GM23338 (cell line): ENCODE measurements at places on chromosomes 7 and 10.
A peak's percentile ranks its signal among the peaks of the same experiment; 100 is the strongest.

GRCh38 chr10:97921581-97922021, 72.0 kb downstream of the GOLGA7B start:
- no peak for DNase-seq

DNA sequence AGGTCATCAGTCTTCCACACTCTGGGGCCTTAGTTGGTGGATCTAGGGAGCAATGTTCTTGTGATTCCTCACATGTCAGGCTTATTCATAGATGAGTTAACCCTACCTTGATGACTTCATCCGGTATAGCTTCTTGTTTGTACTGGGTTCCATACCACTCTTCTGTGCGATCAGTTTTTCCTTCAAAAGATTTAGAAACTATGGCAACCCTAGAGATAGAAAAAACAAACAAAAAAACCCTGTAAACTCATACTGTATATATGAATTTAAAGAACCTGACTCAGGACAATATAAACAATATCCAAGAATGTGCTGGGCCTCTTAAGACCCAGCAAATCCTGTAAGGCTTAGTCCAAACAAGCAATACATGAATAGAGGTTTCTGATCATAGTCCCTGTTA, 83.5 kb downstream of the IDE start:
- DNase-seq = no peak

DNA sequence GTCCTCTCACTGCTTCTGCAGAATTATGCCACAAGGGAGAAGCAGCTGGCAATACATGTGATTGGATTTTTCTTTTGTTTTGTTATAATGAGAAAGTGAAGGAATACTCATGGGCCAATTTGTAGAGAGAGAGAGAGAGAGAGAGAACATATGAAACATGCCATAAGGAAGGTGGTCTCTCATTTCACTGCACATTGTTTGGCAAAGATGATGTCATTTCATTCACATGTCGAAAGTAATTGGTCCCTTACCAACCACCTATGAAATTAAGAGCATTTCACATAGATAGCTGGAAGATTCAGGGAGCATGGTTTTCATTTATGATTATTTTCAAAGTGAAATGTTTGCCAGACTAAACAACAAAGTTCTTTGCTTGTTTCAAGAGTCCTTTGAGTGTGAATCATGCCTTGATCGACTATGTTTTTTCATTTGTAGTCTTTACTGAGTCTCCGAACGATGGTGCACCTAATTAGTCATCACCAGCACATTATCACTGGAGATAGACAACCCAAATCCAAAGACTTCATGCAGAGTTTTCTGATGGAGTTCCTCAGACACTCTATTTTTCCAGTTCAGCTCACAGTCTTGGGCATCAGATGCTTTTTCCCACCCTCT, 130.1 kb upstream of the ZEB1 start:
- no peak for DNase-seq

DNA sequence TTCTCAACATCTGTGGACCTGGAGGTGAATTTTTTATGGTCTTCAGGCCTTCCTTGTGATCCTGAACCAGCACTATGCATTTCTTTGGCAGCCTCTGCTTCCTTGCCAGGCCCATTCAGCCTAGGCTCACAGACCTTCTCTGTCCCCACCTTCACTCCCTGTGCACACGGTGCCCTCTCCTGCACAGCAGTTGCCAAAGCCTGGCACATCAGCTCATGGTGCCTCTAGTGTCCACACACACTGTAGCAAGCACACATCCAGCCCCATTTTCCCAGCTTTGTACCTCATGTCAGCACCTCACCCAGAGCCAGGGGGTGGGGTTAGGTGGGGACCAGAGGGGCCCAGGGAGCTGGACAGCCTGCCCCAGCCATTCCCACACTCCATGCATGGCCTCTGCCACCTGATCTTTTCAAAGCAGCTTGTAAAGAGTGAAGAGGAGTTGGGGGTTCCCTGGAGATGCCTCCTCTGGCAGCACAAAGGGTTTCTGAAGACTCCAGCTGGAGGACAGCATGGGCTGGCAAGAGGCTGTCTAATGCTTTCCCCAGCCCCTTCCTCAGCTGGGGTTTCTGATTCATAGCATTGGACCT, 57.9 kb upstream of the TMEM72 start:
- no peak for DNase-seq

- no peak for DNase-seq
Measured at GRCh38 chr10:114902151-114902550, 35.8 kb upstream of the TRUB1 start.

- no peak for DNase-seq
Measured at GRCh38 chr10:12595936-12596576, 246.7 kb downstream of the CAMK1D start.

DNA sequence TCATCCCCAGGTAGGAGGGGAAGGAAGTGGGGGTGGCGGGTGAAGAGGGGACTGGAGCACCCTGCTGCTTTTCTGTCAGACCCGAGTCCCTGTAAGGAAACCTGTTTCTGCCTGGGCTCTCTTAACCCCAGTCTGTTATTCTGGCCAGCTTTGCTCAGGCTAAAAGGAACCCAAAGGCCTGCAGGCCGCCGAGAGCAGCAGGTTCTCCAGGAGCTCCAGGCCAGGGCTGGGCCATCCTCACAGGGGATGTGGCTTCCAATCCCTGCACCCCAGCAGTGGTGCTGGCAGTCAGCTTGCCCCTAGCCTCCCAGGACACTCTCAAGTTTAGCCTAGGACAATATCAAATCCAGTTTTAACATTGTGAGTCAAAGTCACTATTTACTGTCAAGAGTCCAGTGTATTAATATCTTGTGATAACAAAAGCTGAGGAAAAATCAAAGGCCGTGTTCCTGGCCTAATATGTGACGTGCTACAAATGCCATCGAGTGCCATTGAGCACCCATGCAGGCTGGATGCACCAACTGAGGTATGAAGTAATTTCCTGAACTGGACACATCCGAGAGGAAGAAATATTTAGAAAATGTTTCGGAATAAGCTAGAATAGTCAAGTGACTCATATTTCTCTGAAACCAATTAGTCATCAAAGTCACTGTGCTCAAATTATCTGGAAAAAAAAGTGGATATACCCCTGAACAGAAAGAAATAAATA, 7.0 kb downstream of the PKD1L1 start:
- DNase-seq = no peak

- no peak for DNase-seq
Measured at GRCh38 chr10:118912961-118913600, 116.4 kb upstream of the NANOS1 start.

- no peak for DNase-seq
Measured at GRCh38 chr10:99924451-99925255, 85.1 kb downstream of the DNMBP start.

DNA sequence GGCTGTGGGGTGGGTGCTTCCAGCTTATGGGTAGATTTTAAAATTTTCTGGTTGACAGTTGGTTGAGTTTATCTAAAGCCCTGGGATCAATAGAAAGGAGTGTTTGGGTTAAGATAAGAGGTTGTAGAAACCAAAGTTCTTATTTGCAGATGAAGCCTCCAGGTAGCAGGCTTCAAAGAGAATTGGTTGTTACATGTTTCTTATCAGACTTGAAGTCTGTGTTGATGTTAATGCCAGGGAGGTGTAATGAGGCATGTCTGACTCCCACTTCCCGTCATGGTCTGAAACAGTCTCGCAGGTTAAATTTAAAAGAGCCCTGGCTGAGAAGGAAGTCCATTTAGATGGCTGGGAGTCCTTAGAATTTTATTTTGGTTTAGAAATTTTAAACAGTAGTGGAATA, 165.2 kb upstream of the TMEM72 start:
- DNase-seq = no peak

DNA sequence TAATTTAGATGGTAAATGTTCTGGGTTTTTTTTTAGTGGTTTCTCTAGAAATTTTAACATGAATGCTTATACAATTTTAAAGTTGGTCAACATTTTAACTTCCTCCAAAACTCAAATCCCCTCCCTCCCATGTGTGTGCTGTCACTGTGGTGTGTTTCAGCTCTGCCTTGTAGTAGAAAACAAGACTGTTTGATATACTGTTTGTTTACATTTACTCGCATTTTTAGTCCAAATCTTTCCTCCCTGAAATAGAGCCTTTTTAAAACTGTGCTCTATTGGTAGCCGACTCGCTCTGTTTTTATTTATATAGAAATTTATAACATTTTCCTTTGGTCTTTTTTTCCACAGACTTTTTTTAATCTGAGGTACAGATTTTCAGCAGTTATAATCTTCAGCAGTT, 19.3 kb downstream of the PROSER2 start:
- no peak for DNase-seq

- DNase-seq = no peak
Measured at GRCh38 chr10:8245131-8245813, 190.8 kb downstream of the GATA3 start.

DNA sequence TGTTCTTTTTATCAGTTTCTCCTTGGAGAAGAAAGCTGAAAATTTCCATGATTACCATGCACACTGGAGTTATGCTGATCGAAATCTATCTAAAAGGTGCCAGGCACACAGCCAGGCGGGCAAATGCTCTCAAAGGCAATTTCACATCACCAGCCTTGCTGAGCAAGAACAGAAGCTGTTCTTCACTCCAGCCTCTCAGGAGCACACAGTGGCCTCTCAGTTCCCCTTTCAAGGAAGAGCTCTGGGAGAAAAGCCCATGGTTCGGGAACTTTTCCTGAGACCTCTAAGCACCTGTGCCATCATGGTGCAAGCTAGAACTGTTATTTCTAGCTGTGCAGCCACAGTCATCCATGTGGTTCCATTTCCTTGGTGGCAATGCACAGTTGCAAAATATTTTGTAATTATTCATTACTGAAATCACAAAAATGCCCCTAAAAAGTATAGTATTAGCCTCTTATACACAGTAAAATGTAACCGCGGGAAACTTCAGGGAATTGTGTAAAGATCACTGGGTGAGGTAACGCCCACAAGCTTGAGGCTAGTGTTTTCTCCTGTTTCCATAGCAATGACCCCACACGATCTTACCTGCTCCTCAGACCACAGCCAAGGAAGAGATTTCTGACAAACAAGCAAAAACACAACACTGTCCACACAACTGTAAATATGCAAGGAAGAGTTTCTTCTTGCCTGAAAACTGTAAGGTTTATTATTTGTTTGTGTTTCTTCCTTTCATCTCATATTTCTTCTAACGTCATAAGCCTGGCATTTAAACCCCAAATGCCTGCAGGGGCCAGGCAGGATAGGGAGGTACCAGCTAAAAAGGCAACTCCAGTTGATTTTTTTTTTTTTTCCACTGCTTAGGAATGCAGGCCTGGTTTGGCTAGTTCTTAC, 121.2 kb downstream of the FAM107B start:
- DNase-seq = peak; percentile 82

DNA sequence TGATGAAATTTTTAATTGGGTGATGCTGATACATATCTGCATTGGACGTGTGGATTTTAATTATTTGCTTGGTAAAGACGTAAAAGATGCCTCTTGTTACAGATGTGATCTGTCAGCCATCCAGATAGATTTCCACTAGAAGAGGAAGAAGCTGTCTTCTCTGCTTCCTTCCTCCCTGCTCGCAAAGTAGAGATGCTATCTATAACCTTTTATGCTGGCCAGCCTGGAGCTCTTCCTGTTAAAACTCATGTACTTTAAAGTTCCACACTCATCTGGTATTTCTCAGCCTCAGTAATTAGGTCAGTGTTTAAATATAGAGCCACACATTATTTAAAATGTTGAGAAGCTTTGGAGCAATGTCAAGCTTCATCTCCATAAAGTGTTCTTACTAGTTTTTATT, 51.2 kb upstream of the TMEM229A start:
- no peak for DNase-seq

GRCh38 chr10:10092581-10092980, 925.1 kb upstream of the CELF2 start:
- peak; percentile 2 for DNase-seq

GRCh38 chr7:2357571-2357970, 2.9 kb downstream of the EIF3B start:
- no peak for DNase-seq

- DNase-seq = no peak
Measured at GRCh38 chr10:128645486-128645885, 519.3 kb upstream of the MKI67 start.

- DNase-seq = peak; percentile 69
Measured at GRCh38 chr10:4296161-4296560, 511.2 kb upstream of the KLF6 start.

- DNase-seq = no peak
Measured at GRCh38 chr10:89368129-89368528, 9.7 kb upstream of the IFIT1B start.

DNA sequence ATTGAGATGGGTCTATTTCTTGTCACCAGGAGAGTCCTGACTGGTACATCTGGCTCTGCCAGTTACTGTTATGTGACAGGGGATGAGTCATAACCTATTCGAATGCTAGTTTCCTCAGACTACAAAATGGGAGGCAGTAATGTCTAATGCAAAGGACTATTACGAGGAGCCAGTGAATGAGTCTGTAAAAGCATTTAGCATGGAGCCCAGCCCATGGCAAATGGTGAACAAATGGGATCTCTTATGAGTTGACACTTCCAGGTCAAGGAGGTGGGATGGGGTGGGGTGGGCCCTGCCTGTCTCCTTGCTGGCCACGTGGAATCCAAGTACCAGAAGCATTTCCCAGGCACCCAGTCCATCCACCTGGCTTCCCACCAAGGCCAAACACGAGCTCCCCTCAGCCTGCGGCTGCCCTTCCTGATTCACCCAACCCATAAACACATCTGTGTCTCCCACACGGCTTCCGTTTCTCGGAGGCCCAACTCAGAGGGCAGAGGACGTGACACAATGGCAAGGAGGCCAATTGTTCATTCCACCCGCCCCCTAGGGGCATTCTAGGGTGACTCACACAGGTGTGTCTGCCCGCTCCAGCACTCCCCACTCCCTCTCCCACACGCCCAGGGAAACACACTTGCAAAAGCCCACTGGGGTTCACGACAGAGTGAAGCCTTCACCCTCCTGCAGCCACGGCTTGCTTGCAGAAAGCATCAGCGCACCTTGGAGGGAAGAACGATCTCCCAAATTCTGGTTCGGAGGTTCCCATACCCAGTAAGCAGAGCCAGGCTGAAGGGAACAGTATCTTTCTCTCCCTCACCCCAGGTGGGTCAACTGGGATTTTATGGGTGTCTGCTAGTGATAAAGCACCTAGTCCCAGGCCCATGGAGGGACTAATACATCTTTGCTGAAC, 109.8 kb downstream of the SH3PXD2A start:
- DNase-seq = peak; percentile 46

DNA sequence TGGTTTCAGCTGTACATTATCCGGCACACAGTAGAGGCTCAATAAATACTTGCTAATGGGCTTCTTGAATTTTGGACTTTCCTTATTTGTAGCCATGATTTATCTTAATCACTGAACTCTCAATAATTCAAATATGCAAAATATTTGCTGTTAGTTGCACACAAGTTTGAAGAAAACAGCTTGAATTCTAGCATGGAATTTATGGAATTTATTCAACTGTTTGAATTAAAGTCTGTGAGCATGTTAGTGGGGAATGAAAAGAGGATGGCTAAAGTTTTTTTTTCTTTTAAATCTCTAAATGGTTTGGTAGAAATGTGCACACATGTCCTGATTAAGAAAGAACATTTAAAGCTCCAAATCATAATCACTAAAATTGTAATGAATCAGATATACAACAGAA, 42.5 kb downstream of the SIRT1 start:
- DNase-seq = no peak

- DNase-seq = no peak
Measured at GRCh38 chr10:103742824-103743223, 112.6 kb downstream of the SH3PXD2A start.

DNA sequence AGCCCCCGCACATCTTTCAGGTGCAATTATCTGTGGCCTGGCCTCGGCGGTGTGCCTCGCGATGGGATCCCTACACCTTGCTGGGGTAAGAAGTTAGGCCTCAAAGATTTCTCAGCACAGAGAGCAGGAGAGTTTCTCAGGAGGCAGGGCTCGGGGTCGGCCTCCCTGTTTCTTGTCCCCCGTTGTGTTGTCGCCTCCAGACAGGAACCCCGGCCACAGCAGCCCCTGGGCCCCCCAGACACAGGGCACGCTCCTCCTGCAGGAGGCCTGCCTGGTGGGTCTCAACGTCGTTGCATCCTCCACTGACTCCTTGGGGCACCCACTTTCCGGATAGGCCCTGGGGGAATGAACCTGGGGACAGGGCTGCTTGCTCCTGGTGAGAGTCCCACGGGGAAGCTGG, 229.1 kb upstream of the SHH start:
- no peak for DNase-seq
